ENCODE measurements at places on chromosomes 3 and 15.
A peak's percentile ranks its signal among the peaks of the same experiment; 100 is the strongest.

DNA sequence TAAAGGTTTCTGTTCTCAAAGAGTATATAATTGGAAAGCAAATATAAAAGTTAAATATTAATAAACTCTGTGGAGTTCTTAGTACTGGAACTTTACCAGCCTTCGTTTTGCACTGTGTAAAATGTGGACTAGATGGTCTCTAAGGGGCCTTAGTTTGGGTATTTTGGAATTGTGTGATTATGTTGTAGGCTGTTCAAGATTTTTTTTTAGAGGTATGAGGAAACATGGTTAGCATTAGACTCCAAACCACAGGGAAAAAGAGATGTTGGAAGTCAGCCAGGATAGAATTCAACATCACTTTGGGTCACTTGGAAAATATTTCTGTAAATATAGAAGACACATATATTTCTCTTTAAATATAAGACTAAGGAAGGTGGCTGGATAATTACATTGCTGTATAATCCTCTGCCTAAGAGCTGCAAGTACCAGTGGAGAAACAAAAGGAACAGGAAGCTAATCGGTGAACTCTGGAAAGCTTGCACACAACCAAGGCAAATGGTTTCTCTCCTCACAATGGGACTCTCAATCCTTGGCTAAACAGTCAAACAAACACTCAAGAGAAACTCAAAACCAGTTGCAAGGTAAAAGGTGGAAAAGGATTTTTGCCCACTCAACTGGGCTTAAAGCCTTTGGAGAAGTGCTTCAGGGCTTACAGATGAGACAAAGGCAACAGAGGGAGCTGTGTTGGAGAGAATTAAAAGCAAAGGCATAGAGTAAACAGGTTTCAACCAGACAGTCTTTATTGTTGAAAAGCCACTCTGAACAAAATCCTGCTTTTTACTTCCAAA is 141.7 kb downstream of the NR1D2 start:
- no peak for DNase-seq

DNA sequence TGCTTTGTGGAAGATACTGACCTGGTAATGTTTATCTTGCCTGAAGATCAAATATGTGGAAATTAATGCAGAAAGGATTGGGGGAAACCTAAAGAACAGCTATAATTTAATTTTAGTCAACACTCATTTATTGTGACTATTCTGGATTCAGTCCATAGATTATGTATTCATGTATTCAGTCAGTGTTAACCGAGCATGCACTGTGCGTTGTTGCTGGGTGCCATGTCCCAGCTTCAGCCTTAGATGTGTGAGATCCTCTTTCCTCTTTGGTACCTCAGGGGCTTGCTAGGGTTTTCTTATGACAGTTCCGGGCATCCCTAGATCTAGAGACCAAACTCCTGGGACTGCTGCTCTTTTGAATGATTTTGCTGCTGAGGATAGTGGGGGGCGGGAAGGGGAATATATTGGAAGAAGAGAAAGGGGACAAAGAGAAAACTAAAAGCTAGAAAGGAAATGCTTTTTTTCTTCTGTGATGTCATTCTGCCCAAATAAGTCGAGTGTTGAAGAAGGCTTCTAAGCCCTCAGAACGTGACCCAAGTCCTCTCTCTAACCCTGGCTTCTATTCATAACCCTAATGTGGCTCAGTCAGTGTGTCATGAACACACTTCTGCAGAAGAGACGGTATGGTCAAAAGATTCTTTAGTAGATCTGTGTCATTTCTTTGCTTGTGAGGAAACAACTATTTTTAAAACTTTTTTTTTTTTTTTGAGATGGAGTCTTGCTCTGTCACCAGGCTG is 33.5 kb downstream of the STARD9 start:
- DNase-seq = no peak

- no peak for DNase-seq
Measured at GRCh38 chr3:128064962-128065361, 12.7 kb downstream of the SEC61A1 start.

- no peak for DNase-seq
Measured at GRCh38 chr3:175224051-175224450, 364.9 kb downstream of the NAALADL2 start.

DNA sequence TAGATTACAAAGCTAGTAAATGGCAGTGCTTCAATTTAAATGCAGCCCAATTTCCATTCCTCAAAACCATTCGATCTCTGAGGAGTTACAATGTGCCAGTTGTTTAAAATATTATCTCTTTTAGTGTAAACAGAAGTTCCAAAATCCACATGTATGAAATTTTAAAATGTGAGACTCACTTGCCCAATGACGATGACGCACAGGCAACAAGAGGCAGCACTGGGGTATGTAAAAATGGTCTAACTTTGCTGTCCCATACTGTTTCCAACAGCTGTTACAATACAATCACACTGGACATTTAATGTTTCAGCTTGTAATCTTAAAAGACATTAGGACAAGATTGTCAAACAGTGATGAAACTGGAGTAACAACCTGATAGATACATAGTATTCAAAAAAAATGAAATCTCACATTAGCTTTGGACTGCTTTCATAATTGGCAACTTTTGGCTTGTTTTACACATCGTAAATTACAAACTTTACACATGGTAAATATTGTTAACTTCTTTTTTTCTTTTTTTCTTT is 12.2 kb downstream of the SLTM start:
- no peak for DNase-seq

- peak; percentile 76 for DNase-seq
Measured at GRCh38 chr3:168088106-168088720, 7.5 kb downstream of the GOLIM4 start.

- DNase-seq = no peak
Measured at GRCh38 chr15:91183596-91183995, 83.5 kb downstream of the SV2B start.

GRCh38 chr3:123296836-123297626 is 95.3 kb downstream of the SEC22A start:
- DNase-seq = no peak

- no peak for DNase-seq
Measured at GRCh38 chr15:90076716-90077115, 25.6 kb downstream of the IDH2 start.

GRCh38 chr15:45871121-45871855 is 236.5 kb downstream of the SQOR start:
- DNase-seq = no peak

All from Karpas-422 (cell line).